ENCODE measurements at places on chromosomes 2 and 18.

GRCh38 chr2:170206246-170206645 lies 28.3 kb downstream of the MYO3B start:
- DNase-seq: no peak

DNA sequence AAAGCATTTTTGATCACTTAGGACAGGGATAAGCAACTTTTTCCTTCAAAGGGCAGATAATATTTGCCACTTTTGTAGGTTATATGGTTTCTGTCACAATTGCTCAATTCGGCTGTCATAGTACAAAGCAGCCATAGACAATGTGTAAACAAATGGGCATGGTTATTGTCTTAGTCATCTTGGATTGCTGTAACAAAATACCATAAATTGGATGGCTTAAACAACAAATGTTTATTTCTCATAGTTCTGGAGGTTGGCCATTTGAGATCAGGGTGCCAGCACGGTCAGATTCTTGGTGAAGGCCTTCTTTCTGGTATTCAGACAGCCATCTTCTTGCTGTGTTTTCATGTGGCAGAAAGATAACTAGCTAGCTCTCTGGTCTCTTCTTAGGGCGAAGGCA lies 91.2 kb downstream of the TAF4B start:
- no peak for DNase-seq

DNA sequence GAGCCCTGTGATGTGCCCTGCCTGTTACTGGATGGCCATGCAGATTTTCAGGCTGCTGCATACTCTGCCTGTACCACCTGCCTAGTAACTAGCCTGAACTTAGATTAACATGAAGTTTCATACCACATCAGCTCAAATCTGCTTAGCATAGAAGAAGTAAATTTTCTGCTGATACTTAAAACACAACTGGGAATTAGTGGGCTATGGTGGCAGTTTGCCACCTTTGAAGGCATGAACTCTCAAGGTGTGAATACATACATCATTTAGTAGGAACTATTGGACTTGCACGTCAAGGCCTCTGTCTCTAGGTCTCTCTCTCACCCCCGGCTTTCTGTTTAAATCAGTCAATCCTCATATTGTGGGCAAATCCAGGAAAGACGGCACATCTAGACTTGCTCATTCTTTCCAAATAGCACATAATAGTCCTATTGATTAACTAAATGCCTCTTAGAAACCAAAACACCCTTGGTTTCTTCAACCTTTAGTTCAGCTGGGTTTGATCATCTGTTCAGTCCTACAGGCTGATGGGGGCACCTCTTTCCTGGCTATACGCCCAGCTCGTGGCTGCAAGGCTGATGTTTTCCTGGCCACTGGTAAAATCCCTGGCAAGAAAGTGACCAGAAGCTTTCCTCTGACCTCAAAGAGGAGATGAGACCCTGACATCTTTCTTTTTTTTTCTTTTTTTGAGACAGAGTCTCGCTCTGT lies 58.4 kb downstream of the ALPK2 start:
- DNase-seq: no peak

DNA sequence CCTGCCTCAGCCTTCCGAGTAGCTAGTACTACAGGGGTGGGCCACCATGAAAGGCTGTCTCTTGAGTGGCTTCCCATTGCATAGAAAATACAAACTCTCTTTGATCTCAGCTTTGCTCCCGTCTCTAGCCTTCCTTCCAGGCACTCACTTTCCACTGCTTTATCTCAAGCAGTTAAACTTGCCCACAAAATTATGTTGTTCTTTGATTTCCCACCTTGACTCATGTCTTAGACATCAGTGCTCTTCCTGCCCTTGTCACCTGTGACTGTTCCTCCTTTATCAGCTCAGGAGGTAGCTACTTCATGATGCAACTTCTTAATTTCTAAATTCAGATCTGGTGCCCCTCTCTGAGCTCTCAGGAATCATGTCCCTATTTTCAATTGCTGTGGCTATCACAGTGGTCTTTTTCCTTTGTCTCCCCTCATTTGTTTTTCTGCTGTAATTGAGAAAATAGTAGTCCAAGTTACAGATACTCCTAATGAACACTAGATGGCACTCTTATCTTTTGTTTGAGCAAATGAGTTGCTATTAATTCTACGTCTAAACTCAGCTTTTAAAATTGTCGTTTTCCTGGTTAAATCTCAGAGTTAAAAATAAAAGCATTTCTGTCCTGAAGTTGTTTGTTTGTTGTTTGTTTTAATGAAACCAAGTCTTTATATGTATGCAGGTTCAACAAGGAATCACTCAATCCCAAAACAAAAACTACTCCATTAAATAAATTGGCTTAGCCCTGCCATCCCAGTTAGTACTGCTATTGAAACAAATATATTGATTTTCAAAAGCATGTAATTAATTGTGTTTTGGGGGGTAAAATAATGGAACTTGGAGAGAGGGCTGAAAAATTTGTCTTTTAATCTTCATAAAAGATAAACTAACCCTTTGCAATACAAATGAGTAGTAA lies 46.9 kb upstream of the GREB1L start:
- peak; percentile 68 for DNase-seq

- DNase-seq: peak; percentile 97
Measured at GRCh38 chr2:27095745-27096651, 9.4 kb downstream of the KHK start.

GRCh38 chr2:227507963-227508362 lies 36.0 kb downstream of the AGFG1 start:
- DNase-seq: no peak

DNA sequence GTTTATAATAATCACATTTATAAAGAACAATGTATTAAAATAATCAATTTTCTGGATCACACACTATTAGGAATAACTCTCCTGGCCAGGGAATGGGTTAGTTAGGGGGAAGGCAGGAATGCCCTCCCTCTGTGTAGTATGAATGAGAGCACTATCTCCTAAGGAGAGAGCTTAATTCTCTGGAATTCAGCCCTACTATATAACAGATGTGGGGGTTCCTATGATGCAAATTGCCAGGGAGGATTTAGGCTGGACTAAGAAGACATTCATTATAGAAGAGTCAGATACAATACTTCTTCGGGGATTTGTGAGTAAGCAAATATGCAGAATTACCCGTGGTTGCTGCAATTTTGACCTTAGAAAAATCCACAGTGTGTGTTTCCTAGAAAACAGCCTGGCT lies 250.1 kb upstream of the VRK2 start:
- DNase-seq: no peak

DNA sequence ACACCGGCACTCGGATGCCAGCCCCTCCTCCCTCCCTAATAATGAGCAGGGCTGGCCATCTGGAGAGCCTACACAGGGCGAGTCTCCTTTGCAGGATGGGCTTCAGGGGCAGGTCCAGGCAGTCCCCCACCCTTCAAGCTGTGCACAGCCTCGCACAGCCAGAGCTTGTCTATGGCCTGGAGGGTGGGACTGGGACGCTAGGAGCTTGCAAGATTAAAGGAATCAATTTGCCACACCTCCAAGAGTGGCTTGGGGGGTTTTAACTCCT lies 43.9 kb upstream of the OTOF start:
- peak; percentile 85 for DNase-seq

GRCh38 chr2:145484448-145485097 lies 964.7 kb upstream of the ZEB2 start:
- DNase-seq: no peak
